ENCODE measurements at places on chromosomes 1 and 21.

DNA sequence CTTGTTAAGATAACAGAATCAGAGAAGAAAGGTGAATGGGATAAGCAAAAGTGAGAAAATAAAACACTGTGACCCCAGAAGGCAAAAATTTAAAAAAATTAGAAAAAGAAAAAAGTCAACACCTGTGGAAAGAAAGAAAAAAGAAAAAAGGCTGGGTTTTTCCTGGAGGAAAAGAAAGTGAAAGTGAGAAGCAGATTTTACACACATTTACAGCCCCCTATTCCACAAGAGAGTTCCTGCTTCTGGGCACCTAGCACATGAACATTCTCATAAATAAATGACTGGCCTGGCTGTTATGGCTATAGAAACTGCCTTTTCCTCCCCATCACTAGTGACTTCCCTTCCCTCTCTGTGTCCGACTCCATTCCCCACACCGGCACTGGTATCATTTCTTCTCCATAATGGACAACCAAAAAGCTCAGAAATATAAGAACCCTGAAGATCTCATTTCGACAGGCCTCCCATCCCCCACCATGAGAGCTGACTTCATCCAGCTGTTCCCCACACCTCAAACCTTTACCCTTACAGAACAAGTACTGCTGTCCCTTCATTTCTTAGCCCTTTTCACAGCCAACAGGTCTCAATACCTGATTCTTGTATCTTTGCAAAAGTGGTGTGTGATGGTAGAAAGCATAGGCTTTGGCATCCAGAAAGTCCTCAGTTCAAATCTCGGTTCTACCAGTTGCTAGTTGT, 12.6 kb downstream of the MTF1 start:
- DNase-seq, result no peak

DNA sequence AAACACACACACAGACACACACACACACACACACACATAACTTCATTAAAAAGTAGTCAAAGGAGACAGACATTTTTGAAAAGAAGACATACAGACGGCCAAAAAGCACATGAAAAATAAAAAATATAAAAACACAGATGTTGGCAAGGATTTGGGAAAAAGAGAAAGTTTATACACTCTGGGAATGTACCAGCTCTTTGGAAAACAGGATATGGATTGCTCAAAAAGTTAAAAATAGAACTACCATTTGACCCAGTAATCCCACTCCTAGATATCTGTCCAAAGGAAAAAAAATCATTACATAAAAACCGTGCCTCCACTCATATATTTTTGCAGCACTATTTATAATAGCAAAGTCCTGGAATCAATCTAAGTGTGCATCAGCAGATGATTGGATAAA, 128.4 kb upstream of the C21orf91 start:
- DNase-seq, result no peak

DNA sequence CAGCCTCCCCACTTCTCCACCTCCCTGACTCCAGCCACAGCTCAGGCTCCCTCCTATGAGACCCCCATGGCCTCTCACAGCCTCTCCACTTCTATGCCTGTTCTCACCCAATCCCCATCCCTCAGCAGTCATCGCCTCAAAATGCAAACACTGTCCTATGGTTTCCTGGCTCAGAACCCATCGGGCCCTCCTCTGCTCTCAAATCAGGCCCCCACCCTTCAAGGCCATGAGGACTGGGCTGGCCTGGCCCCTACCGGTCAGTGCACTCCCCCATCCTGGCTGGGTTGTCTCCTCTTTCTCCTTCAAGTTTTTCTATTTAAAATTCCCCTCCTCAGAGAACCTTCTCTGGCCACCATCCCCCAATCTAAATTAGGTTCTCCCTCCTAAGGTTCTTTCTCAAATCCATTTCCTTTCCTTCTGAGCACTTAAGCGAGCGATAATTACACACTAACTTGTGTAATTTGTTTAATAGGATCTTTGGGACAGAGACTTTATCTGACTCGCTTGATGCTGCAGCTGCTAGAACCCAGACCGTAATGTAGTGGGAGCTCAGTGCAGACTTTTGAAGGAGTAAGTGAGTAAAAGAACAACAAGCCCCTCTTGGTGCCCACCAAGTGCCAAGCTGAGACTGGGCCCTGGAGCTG, 347.2 kb downstream of the MATN1 start:
- DNase-seq, result no peak

- no peak for DNase-seq
Observed at GRCh38 chr1:50977575-50978143, 7.6 kb downstream of the CDKN2C start.

DNA sequence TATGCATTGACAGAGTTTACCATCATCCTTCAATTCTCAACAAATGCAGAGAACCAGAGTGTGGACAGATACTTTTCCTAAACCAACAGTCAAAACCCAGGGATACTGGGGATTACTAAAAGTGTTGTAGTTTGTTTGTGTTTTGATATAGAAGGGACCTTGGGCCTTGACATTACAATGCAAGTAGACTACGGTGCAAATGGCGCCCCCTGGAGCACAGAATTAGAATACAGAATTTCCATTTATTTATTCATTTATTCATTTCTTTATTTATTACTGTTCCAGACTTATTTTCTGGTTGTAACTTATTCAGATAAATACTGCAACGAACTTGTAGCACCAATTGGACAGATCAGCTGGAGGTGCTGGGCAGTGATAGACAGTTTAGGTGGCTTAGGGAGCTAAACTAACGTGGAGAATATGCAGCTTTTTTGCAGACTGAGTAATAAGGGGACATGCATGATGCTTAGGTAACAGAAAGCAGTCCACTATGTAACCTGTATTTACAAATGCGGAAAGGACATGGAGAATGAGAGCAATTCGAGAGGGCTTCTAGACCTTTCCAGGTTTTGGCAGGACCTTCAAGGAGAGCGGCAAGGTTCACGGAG, 42.6 kb downstream of the KIRREL1 start:
- no peak for DNase-seq

DNA sequence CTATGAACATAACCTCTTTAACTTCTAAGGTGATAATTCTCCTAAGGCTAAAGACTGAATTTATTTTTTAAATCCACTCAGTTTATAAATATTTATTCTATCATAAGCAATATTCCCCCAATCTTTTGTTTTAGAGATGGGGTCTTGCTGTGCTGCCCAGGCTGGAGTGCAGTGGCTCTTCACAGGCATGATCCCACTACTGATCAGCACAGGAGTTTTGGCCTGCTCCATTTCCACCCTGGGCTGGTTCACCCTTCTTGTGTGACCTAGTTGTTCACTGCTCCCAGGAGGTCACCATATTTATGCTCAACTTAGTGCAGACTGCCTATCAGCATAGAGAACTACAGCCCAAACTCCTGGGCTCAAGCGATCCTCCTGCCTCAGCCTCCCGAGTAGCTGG, 38.6 kb downstream of the LPGAT1 start:
- DNase-seq, result no peak

DNA sequence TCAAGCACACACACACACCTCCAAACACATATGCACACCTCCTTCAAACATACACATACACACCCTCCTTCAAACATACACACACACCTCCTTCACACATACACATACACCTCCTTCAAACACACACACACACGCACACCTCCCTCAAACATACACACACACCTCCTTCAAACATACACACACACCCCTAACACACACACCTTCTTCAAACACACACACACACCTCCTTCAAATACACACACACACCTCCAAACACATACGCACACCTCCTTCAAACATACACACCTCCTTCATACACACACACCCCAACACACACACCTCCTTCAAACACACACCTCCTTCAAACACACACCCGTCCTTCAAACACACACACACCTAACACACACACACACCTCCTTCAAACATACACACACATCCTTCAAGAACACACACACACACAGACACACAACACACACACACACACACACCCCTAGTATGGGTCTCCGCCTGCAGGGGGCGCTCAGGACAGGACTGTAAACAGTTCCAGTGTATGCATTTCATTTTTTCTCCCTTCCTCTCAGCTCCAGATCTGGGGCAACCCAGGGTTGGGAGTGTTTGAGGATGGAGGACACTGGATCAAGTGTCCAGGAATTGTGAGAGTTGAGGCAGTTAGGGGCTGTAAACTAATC, 12.1 kb downstream of the LGR6 start:
- no peak for DNase-seq

- DNase-seq, result no peak
Observed at GRCh38 chr1:153506386-153506785, 29.4 kb downstream of the S100A6 start.

DNA sequence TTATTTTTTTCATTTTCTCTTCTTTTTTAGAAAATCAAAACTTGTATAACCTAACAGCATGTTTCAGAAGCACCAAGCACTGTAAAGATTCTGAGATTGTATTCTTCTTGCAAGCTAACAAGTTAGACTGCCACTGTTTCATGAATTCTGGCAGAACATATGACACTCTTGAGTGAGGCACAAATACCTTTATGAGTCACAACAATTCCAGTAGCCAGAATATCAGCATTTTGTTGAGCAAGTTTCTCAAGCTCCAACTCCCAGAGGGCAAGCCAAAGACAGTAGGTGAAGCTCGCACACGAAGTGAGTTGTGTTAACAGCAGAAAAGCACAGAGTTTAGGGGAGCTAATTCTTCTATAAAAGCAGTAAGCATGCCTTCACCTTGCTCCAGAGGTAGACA, 268.8 kb upstream of the NCAM2 start:
- no peak for DNase-seq

GRCh38 chr1:37472994-37473393, 1.4 kb upstream of the ZC3H12A start:
- DNase-seq, result no peak

DNA sequence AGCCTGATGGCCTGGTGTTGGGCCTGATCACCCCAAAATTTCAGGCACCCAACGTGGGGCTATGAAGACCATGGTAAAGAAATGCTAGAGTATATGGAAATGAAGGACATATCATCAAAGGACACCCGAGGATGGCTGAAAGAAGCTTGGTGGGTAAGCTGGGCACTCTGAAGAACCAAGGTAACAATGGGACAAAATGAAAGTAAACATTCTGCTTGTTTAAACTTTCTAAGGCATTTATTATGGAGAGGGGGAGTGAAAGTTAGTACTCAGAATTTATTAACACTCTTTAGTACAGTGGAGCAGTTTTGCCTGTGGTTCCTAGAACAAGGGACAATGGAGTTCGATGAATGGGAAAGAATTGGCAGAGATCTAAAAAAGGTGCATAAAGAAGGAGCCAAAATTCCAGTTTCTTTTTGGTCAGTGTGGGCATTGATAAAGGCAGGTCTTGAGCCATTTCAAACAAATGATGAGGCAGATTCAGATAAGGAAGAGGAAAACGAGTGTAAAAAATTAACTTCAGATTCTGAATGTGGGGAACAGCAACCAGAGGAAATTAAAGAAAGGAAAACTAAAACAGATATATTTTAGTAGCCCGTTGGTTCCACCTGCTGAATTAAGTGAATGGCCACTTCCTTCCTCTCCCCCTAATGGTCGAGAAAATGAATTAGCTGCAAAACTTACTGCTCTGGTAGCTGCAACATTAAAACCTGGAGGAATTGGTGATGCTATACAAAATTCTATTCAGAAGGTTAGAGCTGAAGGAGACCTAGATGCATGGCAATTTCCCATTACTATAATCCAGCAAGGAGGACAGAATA, 8.4 kb upstream of the PM20D1 start:
- no peak for DNase-seq

- DNase-seq, result peak; percentile 56
Observed at GRCh38 chr1:85061711-85062424, 13.6 kb upstream of the MCOLN3 start.

GRCh38 chr1:19398309-19398760, 86.2 kb downstream of the SLC66A1 start:
- DNase-seq, result no peak

GRCh38 chr1:116814926-116815723, 60.9 kb downstream of the CD2 start:
- no peak for DNase-seq

- no peak for DNase-seq
Observed at GRCh38 chr1:209420276-209420675, 163.2 kb upstream of the CAMK1G start.

DNA sequence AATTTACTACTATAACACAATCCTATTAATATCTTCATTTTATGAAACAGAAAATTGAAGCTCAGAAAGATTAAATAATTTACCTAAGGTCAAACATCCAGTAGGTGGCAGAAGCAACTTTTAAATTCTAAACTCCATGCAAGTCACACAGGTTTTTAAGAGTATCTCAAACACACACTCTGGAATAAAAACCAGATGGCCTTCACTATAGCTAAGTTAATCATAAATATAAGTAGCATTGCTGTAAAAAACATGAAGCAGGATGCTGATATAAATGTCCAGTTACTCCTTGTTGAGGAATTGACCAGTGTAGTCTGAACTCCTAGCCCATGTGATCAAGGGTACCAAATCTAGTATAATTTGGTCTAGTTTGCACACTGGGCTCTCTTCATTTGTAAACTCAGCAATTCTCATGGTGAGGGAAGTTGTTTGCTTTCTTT, 9.4 kb upstream of the FMO3 start:
- no peak for DNase-seq

DNA sequence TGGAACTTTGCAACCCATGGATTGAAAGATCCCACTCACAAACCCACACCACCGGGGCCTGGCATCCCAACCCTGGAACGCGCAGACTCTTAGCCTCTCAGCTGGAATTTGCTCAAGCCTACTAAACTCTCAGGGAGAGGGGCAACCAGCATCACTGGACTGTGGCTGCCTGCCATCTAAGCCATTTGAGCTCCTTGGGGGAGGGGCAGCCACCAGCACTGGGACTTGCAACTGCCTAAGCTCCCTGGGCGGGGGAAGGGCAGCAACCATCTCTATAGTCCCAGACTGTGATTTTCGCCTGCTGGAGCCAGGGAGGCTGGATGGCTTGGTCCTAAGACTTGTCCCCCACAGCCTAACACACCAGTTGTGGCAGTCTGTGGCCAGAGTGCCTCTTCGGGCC, 122.3 kb downstream of the SNX7 start:
- no peak for DNase-seq

DNA sequence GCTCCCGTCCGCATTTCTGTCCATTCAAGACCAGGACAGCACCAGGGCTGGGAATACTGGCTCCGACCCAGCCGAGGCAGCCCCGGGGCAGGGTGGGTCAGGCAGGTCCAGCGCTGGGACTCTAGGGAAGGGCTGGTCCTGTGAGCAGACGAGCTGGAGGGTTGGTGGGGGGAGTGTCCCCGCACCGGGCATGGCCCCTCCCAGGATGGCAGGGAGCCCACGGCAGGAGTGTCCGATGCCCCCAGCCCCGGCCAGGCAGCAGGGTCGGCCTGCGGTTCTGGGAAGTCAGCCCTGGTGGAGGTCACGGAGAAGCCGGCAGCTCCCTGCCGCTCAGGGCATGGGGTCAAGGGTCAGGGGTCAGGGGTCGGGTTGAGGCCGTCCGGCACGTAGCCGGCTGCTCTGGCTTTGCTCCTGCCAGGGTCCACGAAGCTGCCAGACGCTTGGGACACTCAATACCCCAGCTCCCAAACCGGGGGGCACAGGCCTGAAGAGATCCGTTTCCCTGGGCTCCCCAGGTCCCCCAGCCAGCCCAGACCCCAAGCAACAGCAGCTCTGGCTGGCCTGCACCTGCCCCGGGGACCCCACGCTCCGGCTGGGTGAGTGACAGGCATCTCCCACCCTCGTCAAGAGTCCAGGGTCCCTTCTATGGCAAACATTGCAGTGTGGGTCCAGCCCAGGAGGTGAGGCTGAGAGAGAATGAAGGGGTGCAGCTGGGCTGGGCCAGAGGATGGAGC, 6.7 kb downstream of the C1QTNF12 start:
- no peak for DNase-seq

Data from stimulated activated CD4-positive, alpha-beta T cell treated with anti-CD3 and anti-CD28 coated beads, Interleukin-1b, Interleukin-23, amount 100 ng/mL, for 24 hours (primary cell).